ENCODE measurements at places on chromosomes 2 and 18.

- no peak for DNase-seq
Measured at GRCh38 chr2:220985561-220985960, 586.5 kb downstream of the EPHA4 start.

DNA sequence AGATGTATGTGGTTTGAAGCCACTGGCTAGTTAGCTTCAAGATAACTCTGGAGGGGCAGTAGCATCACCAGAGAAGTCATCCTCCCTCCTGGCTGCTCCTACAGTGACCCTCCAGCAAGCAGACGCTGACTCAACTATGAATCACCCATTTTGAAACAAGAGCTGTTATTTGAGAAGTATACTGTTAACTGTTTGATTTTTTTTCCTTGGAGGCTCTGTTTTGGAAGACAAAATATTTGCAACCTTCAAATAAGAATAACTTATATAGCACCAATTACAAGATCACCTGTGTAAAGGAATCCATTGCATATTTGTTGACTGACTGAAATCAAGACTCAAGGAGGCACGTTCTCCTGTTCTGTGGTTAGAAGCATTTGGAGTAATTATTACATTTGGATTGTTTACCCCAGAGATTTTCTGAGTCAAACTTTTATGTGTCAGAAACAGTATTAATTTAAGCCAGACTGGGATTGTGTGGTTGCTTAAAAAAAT, 313.8 kb downstream of the MTX2 start:
- no peak for DNase-seq

DNA sequence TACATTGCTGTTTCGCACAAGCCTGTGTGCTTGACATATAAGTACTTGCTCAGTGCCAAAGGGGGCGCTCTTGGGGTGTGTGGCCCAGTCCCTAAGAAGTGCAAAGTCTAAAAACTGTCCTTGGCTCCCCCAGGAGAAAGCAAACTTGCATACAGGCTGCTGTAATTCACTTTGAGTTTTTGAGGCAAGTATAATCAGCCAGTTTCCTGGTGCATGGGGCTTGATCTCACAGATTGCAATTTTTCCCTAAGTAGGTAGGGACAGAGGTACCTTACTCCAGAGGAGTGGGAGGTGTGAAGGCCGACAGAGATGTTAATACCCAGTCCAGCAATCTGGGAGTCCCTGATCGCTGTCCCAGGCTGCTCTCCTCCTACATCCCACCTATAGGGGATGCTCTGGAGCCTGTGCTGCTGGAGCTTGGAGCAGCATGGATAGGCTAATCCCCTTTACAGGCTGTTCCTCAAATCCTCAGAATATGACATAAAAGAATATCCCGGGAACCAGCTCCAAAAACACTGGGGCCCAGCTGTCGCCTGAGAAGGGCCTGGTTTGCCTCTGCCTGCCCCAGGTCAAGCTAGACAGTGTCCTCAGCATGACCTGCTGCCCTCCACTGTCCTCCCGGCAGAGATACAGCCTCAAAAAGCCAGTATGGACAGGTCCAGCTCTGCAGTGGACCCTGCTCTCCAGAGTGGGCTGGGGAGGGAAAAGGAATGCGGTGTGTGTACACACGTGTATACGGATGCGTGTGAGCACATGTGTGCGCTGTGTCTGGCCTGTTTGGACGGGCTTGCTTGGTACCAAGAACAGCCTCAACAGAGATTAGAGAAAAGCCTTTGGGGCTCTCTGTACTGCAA, 136.5 kb upstream of the HAAO start:
- no peak for DNase-seq

DNA sequence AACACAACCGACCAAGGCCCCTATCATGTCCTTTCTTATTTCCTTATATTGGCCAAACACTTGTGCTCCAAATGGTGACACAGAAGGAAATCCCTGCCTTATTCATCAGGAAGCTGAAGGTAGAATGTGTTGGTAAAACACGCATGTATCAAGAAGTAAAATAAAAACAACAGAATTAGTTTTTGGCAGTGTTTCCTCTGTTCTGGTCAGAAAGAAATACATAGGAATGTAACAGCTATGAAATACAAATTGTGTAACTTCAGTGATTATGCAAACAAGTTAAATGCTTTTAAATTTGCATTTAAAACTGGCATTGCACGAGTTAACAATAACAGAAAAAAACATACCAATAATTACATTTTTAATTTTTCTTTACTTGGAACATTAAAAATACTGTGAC, 19.3 kb downstream of the ST6GAL2 start:
- no peak for DNase-seq

- DNase-seq, result no peak
Measured at GRCh38 chr2:192073878-192074277, 120.9 kb downstream of the TMEFF2 start.

GRCh38 chr2:217909156-217909820, 93.5 kb downstream of the TNS1 start:
- no peak for DNase-seq
